ENCODE measurements at places on chromosomes 11 and 22. TPM values are rescaled to one million over a fixed set of nuclear protein-coding genes. Genes with fewer than 3 reads are reported as not detected.

The MMP1 gene
- not detected for total RNA-seq

The SLC37A2 gene
- 1.6 TPM for total RNA-seq

DNA sequence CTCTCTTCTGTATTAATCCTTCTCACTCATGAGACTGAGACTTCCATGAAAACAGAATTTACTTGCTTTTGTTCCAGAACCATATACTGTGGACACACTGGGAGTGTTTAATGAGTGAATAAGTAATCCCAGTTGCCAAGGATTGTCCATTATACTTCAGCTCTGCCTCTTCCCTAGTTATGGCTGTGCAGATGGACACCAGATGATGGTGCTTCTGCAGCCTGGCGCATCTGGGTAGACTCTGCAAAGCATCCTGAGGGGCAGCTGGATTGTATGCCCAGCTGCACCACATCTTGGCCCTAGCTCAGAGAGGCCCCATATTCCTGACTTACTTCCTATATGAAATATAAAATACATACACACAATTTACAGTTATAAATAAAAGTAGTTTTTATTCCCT is 43.5 kb downstream of the DBX1 start:
- ATAC-seq, result no peak

- ATAC-seq, result no peak
These were observed 8.4 kb downstream of the LINC01488 start for GRCh38 chr11:69489746-69490365.

DNA sequence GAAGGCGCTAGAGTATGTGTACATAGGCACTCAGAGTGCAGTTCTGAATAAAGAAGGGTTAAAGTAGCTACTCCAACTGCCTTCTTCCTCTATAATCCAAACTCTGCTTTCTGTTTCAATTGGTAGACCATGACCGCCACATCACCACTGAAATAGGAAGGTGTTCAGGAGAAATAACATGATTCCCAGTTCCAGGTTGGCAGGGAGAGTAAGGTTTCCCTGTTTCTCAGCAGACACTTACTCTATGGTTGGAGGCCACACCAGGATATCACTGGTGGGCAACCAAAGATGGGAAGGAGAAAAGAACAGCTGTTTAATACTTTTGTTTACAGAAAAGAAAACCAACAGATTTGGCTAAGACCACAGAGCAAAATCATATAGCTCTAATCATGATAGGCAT is 37.9 kb downstream of the PAK1 start:
- no peak for ATAC-seq

GRCh38 chr11:126992804-126993111 is 7.8 kb downstream of the KIRREL3 start:
- no peak for ATAC-seq

DNA sequence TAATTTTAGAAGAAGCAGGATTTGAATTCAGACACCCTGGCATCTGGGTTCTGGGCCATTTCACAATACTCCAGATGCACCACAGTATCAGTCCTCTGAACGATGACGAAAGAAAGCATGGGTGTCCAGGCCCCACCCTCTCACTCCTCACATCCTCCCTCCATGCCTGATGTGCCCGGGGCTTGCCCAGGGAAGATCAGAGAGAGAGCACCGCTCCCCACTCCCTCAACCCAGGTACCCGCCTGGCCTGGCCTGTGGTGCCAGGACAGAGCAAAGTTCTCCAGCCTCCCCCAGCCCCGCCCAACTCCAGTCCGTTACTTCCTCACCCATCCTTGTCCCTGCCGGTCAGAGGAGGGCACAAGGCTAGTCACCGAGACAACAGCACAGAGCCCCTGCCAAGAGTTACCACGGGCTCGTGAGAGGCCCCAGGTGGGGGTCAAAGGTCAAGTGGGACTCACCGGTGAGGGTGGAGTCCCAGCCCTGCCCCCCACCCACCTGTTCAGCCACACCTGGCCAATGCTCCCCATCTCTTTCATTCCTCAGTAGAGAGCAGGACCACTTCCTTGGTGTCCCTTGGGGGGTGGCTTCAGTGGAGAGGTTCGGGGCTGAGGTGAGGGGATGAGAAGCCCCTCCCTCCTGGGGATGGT is 8.1 kb downstream of the BCL9L start:
- ATAC-seq, result peak; percentile 58
